ENCODE measurements at places on chromosomes 12 and 14.

GRCh38 chr12:49091836-49092085, 2.8 kb downstream of the DHH start:
- DNase-seq, result no peak

DNA sequence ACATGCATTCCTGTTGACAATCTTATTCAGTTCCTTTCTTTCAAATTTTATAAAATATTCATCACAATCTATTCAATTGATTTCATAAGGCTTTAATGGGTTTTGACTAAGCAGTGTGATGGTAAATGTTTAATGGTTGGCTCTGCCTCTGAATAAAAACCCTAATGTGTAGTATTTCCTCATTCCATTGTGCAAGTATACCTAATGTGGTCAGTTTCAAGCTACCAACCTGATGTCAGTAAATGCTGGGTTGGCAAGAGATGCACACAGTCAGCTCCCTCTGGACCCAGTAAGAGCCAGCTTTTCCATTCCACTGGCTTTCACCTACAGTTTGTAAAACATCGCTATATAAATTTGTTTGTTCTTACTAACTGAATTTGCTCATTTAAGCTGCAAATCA, 53.9 kb downstream of the METTL25 start:
- no peak for DNase-seq

GRCh38 chr14:90204516-90204915, 51.8 kb upstream of the PSMC1 start:
- no peak for DNase-seq

- DNase-seq, result no peak
Measured at GRCh38 chr12:57519796-57520052, 590 bp downstream of the DDIT3 start.
